ENCODE measurements at places on chromosomes 13 and 19.
A peak's percentile ranks its signal among the peaks of the same experiment; 100 is the strongest.

DNA sequence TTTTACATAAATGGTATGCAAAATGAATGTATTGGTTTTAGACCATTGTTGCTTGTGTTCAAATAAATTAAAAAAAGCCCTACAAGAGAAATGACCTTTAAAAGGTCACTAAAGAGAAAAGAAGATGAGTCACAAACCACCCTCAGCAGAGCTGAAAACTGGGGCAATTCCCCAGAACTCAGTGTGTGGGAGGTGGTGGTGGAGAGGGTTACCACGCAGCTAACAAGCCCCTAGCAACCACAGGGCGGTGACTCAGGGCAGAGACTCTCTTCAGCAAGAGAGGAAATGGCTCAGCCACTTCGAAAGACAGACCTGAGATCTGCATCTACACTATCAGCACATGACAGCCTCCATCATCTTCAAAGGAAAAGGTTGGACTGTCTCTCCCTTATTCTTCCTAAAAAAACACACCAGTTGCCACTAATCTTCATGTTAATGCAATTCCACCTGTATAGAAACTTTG is 29.4 kb upstream of the NDFIP2 start:
- DNase-seq, result peak; percentile 80

- DNase-seq, result no peak
These were observed 495.8 kb upstream of the KLF12 start for GRCh38 chr13:74629985-74630384.

DNA sequence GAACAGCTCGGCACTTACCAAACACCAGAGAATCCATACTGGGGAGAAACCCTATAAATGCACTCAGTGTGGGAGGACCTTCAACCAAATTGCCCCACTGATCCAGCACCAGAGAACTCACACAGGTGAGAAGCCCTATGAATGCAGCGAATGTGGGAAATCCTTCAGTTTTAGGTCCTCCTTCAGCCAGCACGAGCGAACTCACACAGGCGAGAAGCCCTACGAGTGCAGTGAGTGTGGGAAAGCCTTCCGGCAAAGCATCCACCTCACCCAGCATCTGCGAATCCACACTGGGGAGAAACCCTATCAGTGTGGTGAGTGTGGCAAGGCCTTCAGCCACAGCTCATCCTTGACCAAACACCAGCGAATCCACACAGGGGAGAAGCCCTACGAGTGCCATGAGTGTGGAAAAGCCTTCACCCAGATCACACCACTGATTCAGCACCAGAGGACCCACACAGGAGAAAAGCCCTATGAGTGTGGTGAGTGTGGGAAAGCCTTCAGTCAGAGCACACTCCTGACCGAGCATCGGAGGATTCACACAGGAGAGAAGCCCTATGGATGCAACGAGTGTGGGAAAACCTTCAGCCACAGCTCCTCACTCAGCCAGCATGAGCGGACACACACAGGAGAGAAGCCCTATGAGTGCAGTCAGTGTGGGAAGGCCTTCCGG is 8.3 kb downstream of the ZNF135 start:
- DNase-seq, result no peak

- no peak for DNase-seq
These were observed 211.7 kb upstream of the STARD13 start for GRCh38 chr13:33497146-33497845.

GRCh38 chr13:56332671-56333070 is 808.0 kb upstream of the PRR20A start:
- no peak for DNase-seq

DNA sequence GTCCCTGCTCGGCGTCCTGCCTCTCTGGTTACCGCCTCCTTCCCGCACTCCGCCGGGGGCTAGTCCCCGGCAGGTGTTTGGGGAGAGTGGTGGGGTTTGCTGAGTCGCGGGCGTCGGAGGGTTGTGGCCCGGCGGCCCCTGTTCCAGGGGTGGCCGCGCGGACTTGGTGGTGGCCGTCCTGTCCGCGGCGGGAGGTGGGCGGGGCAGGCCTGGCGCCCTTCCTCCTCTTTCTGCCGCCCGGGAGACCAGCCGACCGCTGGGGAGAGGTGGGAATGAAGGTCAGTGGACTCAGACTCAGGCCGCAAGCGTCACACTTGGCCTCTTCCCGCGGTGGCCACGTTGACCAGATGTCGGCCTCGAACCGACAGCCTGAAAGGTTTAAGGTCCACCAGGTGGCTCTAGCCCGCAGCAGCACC is 61.8 kb downstream of the ZNF723 start:
- DNase-seq, result no peak

GRCh38 chr19:48113190-48113917 is 2.7 kb upstream of the PLA2G4C start:
- no peak for DNase-seq

GRCh38 chr19:38173291-38174041 is 50.6 kb downstream of the DPF1 start:
- no peak for DNase-seq

DNA sequence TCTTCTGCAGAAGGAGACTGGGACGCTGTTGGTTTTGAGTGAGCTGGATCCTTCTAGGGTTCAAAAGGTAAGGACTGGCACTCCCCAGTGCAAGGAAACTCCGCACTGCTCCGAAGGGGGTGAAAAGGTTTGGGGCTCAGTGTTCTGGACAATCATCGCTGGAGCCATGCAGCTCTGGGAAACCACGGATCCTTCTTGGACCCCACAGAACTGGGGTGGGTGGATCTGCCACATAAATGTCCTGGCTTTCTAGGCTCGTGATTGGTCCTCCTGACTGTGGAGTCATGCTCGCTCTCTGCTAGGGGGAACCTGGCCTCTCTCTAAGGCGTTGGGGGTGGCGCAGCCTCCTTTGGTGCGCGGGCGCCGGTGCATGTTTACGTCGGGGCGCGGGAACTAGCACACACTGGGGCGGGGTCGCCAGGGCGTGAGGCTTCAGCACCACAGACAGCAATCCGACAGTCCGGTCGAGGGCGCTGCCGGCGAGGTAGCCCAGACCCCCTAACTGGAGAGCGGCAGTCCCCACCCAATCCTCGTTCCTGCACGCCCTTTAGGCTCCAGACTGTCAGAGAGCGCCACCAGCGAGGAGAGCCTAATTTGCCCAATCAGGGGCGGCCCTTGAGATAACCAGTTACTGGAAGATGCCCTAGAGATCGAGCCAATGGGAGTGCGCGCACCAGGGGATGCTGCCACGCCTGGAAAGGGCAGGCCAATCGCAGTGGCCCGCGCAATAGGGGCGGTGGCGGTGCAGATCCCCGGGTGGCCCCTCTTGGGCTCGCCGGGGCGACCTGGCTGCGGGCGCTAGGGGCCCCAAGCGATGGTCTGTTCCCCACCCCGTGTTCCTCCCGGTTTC is 913 bp upstream of the ELAVL3 start:
- DNase-seq, result peak; percentile 32

DNA sequence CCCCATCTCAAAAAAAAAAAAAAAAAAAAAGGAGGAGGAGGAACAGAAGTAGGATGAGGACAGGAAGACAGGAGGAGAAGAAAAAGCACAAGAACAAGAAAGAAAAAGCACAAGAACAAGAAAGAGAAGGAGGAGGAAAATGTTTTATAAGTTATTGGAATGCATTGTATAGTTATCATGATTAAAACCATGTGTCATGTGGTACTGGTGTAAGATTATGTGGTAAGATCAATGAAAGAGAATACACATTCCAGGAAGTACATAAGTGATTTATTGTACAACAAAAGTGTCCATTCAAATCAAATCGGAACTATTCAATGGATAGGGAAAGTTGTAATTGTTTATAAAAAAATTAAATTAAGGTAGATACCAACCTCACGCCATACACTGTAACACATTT is 167.7 kb downstream of the MZT1 start:
- DNase-seq, result no peak

DNA sequence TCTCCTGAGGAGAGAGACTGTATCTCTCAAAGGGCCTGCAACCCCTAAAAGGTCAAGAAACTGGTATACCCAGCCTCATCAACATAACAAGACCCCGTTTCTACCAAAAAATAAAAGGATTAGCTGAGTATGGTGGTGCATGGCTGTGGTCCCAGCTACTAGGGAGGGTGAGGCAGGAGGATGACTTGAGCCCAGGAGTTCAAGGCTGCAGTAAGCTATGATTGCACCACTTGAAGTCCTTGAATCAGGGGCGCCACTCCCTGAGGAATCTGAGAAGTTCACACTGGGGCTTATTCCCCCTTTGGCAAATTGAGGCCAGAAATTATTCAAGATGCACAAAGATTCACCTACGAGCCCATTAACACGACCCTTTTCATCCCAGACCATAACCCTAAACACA is 83.0 kb downstream of the TSHZ3 start:
- no peak for DNase-seq

- DNase-seq, result no peak
These were observed 55.3 kb downstream of the PTPRS start for GRCh38 chr19:5285311-5285710.

- DNase-seq, result peak; percentile 58
These were observed 10.7 kb upstream of the CEACAM3 start for GRCh38 chr19:41785653-41786052.

- DNase-seq, result no peak
These were observed 1.3 kb downstream of the RAD23A start for GRCh38 chr19:12946731-12947496.

GRCh38 chr19:32415669-32416068 is 10.1 kb downstream of the DPY19L3 start:
- DNase-seq, result no peak

DNA sequence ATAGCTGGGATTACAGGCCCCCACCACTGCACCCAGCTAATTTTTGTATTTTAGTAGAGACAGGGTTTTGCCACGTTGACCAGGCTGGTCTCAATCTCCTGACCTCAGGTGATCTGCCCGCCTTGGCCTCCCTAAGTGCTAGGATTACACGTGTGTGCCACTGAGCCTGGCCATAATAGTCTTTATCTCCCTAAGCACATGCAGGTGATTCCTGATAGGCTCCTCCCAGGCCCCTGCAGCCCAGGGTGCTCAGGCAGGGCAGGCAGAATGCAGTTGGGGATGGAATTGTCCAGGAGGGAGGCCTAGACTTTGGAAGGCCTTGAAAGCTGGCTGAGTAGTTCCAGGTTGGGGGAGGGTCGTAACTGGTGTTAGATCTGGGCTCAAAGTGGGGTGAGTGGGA is 8.5 kb downstream of the ZNF526 start:
- no peak for DNase-seq

DNA sequence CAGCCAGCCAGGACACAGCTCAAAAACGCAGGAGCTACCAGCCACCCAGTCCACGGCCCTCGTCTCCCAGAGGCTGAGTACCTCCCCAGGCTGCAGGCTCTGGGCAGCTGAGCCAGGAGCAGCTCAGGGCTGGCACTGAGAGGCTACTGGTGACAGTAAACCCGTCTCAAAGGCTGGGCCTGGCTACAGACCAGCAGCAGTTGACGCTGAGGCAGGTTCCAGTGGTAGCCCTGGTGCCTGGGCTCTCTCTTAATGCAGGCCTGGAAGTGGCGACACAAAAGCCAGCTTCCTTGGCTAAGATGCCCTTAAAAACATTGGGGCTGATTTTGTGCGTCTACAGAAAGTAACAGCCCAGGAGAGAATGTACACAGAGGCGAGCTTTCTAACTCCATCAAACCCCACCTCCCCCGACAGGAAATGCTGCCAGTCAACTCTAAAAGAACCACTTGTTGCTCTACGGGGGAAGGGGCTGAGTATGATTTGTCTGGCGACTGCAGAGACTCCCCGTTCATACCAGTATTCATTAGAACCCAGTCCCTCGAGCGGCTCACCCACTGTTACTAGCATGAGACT is 126.3 kb downstream of the STK24 start:
- no peak for DNase-seq

GRCh38 chr13:108263621-108264355 is 5.7 kb upstream of the TNFSF13B start:
- DNase-seq, result no peak

DNA sequence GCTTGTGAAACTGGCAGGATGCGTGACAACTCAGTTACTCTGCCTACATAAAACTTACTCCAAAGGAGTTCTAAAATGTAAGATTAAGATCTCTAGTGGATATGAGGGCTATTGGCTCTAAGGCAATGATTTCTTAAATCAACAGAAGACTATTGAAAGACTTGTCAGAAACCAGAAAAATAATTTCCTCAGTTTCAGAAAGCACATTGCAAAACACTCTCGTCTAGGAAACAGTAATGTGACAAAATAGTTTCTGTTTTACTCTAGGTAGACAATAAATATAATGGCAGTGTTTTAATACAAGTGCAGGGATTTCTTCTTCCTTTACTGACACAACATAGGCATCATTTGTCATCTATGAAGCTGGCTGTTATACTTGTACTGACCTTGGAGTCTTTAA is 230.1 kb downstream of the KCTD12 start:
- no peak for DNase-seq

DNA sequence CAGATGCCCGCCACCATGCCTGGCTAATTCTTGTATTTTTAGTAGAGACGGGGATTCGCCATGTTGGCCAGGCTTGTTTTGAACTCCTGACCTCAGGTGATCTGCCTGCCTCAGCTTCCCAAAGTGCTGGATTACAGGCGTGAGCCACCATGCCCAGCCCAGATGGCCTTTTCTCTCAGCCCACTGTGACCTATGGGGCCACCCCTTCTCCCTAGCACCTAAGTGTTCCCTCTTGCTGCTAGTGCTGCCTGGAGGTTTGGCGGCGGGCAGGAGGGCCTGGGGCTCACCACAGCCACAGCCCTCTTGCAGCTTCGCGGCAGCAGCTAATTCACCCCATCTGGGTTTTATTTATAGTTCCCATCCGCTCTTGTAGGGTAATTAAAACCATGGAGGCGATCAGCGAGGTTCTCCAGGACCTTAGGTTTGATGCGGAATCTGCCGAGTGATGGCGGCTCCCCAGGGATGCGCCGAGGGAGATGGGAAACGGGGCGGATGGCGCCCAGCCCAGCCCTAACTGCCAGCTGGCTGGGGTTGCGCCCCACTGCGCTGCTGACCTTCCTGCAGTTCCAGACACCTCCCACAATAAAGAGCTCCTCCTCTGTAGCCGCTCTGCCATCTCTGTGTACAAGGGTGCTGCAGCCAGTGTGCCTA is 3.3 kb downstream of the REX1BD start:
- DNase-seq, result no peak

- DNase-seq, result no peak
These were observed 25.3 kb downstream of the LRRC4B start for GRCh38 chr19:50542943-50543342.

- no peak for DNase-seq
These were observed 57.1 kb downstream of the TUBGCP3 start for GRCh38 chr13:112530861-112531260.

DNA sequence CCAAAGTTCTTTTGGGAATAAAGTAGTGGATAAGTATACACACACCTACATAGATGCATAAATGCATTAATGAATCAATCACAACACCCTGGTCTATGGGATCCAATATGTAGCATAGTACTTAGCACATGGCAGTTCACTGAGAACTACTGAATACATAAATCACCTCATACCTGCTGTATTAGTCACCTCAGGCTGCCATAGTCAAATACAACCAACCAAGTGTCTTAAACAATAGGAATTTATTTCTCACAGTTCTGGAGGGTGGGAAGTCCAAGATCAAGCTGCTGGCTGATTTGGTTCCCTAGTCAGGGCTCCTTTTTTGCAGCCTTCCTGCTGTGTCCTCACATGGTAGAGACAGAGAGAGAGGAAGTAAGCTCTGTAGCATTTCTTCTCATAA is 228.2 kb downstream of the NHLRC3 start:
- DNase-seq, result no peak

DNA sequence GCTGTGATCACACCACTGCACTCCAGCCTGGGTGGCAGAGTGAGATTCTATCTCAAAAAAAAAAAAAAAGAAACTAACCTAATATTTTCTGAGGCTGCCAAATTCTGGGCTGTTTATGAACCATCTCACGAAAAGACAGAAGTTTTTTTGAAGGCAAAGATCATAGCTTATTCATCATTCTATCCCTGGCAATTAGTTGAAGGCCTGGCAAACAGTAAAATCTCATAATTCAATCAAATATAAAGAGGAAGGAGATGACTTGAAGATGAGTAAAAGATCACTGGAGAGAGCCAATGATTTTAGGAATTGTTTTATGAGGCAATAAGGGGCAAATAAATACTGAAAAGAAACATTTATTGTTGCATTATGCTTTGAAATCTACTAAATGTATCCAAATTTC is 216.5 kb downstream of the DCLK1 start:
- no peak for DNase-seq

Measured in effector memory CD4-positive, alpha-beta T cell (primary cell).